ENCODE measurements at places on chromosomes 3 and 15. TPM values are rescaled to one million over a fixed set of nuclear protein-coding genes. Genes with fewer than 3 reads are reported as not detected.

RASL12 gene
- 83.5 TPM for total RNA-seq

CDHR4 gene
- 1.3 TPM for total RNA-seq

DNA sequence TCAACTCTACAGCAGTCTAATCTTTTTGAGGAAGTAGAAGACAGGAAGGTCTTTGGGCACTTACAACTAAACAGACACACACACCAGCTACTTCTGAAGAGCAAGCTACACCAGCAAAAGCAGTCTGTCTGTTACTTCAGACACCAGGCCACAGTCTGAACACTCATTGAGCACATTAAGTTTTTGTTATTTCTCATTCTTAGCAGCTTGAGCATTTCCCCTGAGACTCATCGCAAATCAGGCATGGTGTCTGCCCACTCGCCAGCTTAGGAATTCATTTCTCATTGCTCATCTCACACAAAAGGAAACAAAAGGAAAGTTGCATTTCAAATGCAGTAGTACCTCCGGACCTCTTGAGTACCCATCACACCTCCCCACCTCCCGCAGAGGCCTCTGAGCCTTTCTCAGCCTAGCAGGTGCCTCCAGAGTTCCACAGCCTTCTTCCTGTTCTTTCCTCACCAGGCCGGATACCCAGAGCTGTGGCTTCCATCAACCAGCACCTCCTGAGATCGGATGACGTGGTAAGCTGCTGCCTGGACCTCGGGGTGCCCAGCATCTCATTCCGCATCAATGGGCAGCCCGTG lies 302.0 kb downstream of the RYR3 start:
- H3K36me3 ChIP-seq: no peaks in the 10 kb centered on the region
- DNase-seq: no peak
- no peaks in the 10 kb centered on the region for H3K4me1 ChIP-seq
- no peak overlapping the region for H3K27ac ChIP-seq
- no peak overlapping the region for H3K4me3 ChIP-seq

GRCh38 chr3:100865442-100865841 lies 127.8 kb downstream of the ABI3BP start:
- no peaks in the 10 kb centered on the region for H3K4me1 ChIP-seq
- no peak for DNase-seq
- H3K27ac ChIP-seq: peak overlapping the region; percentile 38
- H3K36me3 ChIP-seq: no peaks in the 10 kb centered on the region
- no peaks in the 10 kb centered on the region for H3K27me3 ChIP-seq

GRCh38 chr15:63915873-63916771 lies 82.4 kb upstream of the HERC1 start:
- no peaks in the 10 kb centered on the region for H3K36me3 ChIP-seq
- no peak overlapping the region for H3K4me3 ChIP-seq
- no peak for DNase-seq
- peak overlapping the region; percentile 42 for H3K27ac ChIP-seq
- H3K27me3 ChIP-seq: no peaks in the 10 kb centered on the region

DNA sequence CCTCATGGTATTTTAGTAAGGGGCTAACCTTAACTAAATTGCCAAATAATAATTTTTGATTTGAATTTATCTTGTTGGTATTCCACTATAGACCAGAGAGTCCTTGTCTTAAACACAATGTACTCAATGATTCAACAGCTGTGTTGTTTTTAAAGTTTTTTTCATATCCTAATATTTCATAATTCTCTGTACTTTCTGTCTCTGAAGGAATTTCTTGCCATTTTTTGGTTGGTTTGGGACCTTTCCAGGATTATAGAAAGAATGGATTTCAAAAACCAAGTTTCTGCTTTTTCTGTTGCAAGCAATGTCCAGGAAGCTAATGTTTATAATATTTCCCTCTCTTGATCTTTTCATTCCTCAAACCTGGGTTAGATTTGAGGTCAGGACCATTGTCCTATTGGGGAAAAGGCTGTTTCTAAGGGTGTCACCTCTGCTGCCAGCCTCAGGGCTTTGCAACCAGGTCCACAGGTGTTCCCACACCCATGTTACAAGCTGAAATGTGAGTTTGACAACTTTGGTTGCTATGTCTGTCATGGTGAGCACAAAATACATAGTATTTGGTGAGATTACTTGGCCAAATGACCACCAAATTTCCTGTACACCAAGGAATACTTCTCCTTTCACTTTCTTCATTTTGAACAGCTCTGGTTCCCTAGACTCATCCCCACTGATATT lies 363.7 kb upstream of the RGMA start:
- H3K4me1 ChIP-seq: peaks cover 19% of the 10 kb centered on the region
- DNase-seq: peak; percentile 53
- H3K4me3 ChIP-seq: no peak overlapping the region
- peak overlapping the region; percentile 13 for H3K27ac ChIP-seq

GRCh38 chr3:57078635-57079473 lies 18.4 kb downstream of the SPATA12 start:
- H3K4me3 ChIP-seq: peak overlapping the region; percentile 73
- DNase-seq: no peak
- no peaks in the 10 kb centered on the region for H3K36me3 ChIP-seq
- peak overlapping the region; percentile 52 for H3K27ac ChIP-seq
- H3K27me3 ChIP-seq: no peaks in the 10 kb centered on the region

GRCh38 chr3:127096256-127097071 lies 96.5 kb upstream of the PRR23E start:
- no peaks in the 10 kb centered on the region for H3K27me3 ChIP-seq
- no peak overlapping the region for H3K4me3 ChIP-seq
- peaks cover 8% of the 10 kb centered on the region for H3K4me1 ChIP-seq
- no peaks in the 10 kb centered on the region for H3K36me3 ChIP-seq
- no peak overlapping the region for H3K27ac ChIP-seq
- DNase-seq: no peak

- no peaks in the 10 kb centered on the region for H3K27me3 ChIP-seq
- no peak overlapping the region for H3K27ac ChIP-seq
- H3K36me3 ChIP-seq: no peaks in the 10 kb centered on the region
- no peak for DNase-seq
- no peaks in the 10 kb centered on the region for H3K4me1 ChIP-seq
These were observed 28.0 kb downstream of the LRRC28 start for GRCh38 chr15:99279290-99279689.

- no peaks in the 10 kb centered on the region for H3K27me3 ChIP-seq
- no peaks in the 10 kb centered on the region for H3K36me3 ChIP-seq
- no peaks in the 10 kb centered on the region for H3K4me1 ChIP-seq
- DNase-seq: no peak
- H3K4me3 ChIP-seq: no peak overlapping the region
- H3K27ac ChIP-seq: no peak overlapping the region
These were observed 60.1 kb downstream of the SUMF1 start for GRCh38 chr3:4406746-4407568.

GRCh38 chr3:127794402-127794801 lies 27.9 kb downstream of the MGLL start:
- H3K27me3 ChIP-seq: no peaks in the 10 kb centered on the region
- peaks cover 18% of the 10 kb centered on the region for H3K36me3 ChIP-seq
- no peak for DNase-seq

SERINC4 gene
- total RNA-seq: not detected

DNA sequence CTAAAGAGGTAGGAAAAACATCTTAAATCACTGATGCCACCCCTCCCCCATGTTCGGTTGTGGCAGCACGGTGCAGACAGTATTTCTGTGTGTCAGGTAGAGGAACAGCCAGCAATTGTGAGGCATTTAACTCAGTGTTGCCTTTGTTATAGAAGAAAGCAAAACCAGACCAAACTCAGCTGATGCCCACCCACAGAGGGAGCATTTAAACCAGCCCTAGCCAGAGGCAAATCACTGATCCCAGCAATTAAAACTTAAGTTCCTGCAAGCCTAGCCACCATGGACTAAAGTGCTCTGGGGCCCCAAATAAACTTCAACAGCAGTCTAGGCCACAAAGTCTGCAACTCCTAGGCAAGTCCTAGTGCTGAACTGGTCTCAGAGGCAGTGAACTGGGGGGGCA lies 94.5 kb downstream of the CFAP20DC start:
- no peak overlapping the region for H3K27ac ChIP-seq
- no peak overlapping the region for H3K4me3 ChIP-seq
- H3K4me1 ChIP-seq: no peaks in the 10 kb centered on the region
- H3K27me3 ChIP-seq: no peaks in the 10 kb centered on the region
- DNase-seq: no peak

DNA sequence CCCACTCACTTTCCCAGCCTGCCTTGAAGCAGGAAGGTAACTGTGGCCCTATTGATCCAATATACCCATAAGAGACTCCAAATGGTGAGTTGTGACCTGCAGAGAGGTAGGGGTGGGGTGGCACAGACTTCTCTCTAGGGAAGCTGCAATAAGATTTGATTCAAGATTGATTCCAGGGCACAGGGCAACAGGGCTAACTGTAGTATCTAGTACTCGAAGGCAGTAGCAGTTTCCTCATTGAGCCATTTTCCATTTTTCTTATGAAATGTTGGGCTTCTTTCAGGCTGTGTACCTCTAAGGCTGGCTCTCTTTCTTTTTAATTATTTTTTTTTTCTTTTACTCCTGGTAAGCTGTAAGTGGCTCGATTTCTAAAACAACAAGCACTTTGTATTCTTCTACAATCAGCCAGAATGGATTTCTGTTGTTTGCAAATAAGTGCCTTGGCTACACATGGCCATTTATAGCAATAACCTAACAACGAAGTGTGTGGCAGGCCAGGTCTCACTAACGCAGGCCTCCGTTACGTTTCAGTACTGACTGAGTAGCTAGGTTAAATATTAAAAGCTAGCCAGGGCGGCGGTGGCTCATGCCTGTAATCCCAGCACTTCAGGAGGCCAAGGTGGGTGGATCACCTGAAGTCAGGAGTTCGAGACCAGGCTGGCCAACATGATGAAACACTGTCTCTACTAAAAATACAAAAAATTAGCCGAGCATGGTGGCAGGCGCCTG lies 19.3 kb downstream of the CCDC12 start:
- no peak overlapping the region for H3K4me3 ChIP-seq
- no peak for DNase-seq
- H3K36me3 ChIP-seq: no peaks in the 10 kb centered on the region
- H3K27ac ChIP-seq: no peak overlapping the region
- no peaks in the 10 kb centered on the region for H3K27me3 ChIP-seq

- H3K36me3 ChIP-seq: no peaks in the 10 kb centered on the region
- H3K27ac ChIP-seq: no peak overlapping the region
- H3K4me3 ChIP-seq: no peak overlapping the region
- H3K27me3 ChIP-seq: no peaks in the 10 kb centered on the region
- DNase-seq: no peak
- no peaks in the 10 kb centered on the region for H3K4me1 ChIP-seq
These were observed 32.8 kb upstream of the TOP2B start for GRCh38 chr3:25697553-25697952.

- no peaks in the 10 kb centered on the region for H3K36me3 ChIP-seq
- H3K4me1 ChIP-seq: no peaks in the 10 kb centered on the region
- no peaks in the 10 kb centered on the region for H3K27me3 ChIP-seq
- H3K4me3 ChIP-seq: no peak overlapping the region
These were observed 217.8 kb upstream of the CD96 start for GRCh38 chr3:111324151-111324550.

PLA2G4E gene
- not detected for total RNA-seq

DNA sequence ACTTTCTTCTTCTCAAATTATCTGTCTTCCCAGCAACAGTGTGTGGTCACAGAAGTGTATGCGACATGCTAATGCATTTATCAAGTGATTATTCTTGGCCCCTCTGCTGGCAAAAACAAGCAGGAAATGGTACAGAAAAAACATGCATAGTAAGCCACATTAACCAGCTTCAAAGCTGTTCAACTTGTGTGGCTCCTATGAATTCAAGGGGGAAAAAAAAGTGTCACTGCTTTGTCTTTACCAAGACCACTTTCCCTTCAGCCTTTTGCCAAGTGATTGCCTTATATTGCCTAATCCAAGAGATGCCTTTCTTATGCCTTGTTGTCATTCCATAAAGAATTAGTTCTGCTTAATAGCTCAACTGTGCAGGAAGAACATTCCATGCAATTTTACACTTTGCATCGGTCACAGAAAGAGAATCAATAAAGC lies 39.1 kb downstream of the PRTG start:
- DNase-seq: no peak
- H3K36me3 ChIP-seq: no peaks in the 10 kb centered on the region
- no peak overlapping the region for H3K4me3 ChIP-seq

- H3K36me3 ChIP-seq: no peaks in the 10 kb centered on the region
- no peak overlapping the region for H3K4me3 ChIP-seq
- no peak overlapping the region for H3K27ac ChIP-seq
- no peaks in the 10 kb centered on the region for H3K4me1 ChIP-seq
These were observed 869.2 kb downstream of the DIPK2A start for GRCh38 chr3:144840866-144841265.

DNA sequence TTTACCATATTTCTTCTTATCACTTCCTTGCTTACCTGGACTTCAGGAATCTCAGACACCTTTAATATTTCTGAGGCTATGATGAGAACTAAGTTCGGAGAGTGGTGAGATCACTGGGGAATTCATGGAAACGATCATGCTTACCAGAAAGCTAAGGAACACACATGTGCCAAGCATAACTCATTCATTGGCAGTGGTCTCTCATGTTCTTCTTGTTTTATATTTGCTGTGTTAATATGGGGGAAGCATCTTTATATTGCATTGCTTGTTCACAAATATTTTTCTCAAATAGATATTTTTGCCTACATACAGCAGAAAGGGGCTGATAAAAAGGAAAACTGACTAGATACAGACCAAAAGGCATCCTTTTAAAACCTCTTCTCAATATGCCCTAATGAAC lies 55.8 kb downstream of the COL6A6 start:
- H3K4me1 ChIP-seq: no peaks in the 10 kb centered on the region

GRCh38 chr15:27512281-27513001 lies 541.5 kb downstream of the GABRG3 start:
- no peaks in the 10 kb centered on the region for H3K4me1 ChIP-seq
- no peak for DNase-seq
- H3K27ac ChIP-seq: no peak overlapping the region
- H3K27me3 ChIP-seq: no peaks in the 10 kb centered on the region
- no peaks in the 10 kb centered on the region for H3K36me3 ChIP-seq

ALPK3 gene
- total RNA-seq: 7.1 TPM

GRCh38 chr15:44009038-44009437 lies 182.2 kb downstream of the WDR76 start:
- H3K27ac ChIP-seq: no peak overlapping the region
- no peaks in the 10 kb centered on the region for H3K36me3 ChIP-seq
- no peaks in the 10 kb centered on the region for H3K27me3 ChIP-seq
- H3K4me1 ChIP-seq: no peaks in the 10 kb centered on the region
- no peak overlapping the region for H3K4me3 ChIP-seq
- no peak for DNase-seq

GPR15 gene
- total RNA-seq: not detected

- no peaks in the 10 kb centered on the region for H3K36me3 ChIP-seq
- DNase-seq: no peak
- H3K4me3 ChIP-seq: no peak overlapping the region
- no peak overlapping the region for H3K27ac ChIP-seq
These were observed 322.6 kb upstream of the NECTIN3 start for GRCh38 chr3:110749006-110749405.

DNA sequence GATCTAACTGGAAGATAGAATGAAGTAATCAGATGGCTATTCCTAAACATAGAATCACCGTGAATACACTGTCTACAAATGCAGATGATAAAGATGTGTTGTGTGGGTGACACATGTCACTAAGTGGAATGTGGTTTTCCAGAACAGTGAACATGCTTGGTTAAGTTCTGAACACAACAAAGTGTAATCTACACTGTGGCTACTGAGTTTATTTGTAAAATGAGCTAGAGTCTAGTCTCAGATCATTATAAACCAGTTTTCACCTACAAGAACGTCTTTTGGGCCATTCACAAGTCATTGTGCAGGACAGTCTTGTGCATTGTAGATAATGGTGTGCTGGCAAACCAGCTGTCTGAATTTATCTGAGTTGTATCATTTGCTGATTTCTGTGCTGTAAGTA lies 35.3 kb downstream of the OXNAD1 start:
- DNase-seq: no peak
- H3K4me3 ChIP-seq: no peak overlapping the region
- no peaks in the 10 kb centered on the region for H3K27me3 ChIP-seq
- no peaks in the 10 kb centered on the region for H3K4me1 ChIP-seq

Measured in tibial nerve (tissue), 4 donors.